ENCODE measurements at places on chromosomes 12 and 14.

- DNase-seq, result no peak
Measured at GRCh38 chr14:68924186-68925158, 54.6 kb downstream of the ACTN1 start.

GRCh38 chr14:65790172-65790815, 377.8 kb downstream of the FUT8 start:
- no peak for DNase-seq

DNA sequence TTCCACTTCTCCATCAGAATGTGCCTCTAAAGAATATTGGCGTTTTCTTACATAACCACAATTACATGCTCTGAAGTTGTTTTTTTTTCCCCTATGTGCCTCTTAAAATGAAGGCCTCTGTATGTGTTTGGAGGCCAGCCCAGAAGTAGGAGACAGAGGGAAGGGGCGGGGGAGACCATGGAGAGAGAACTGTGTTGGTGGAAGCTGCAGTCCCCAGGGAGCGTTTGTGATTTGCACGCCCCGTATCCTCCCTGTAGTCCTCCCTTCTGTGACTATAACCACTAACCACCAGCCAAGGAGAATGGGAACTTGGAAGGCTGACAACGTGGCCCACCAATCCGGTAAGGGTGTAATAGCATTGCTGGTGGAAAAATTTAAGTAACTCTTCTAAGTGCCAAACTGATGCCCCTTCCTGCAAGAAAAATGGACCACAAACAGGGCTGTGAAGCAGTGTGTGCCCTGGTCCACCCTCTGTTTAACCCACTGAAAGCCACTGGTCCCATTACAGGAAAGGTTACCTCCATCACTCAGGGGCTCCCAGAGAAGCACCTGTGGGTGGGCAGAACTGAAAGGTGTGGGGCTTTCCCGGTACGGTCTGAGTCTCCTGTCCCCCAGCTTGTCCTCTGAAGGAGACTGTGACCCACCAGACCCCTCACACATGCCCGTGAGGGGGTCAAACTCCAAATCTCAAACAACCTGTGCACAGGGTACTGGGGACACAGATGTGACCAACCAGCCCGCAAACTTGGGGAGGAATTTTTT, 36.8 kb downstream of the CCDC88C start:
- DNase-seq, result no peak

DNA sequence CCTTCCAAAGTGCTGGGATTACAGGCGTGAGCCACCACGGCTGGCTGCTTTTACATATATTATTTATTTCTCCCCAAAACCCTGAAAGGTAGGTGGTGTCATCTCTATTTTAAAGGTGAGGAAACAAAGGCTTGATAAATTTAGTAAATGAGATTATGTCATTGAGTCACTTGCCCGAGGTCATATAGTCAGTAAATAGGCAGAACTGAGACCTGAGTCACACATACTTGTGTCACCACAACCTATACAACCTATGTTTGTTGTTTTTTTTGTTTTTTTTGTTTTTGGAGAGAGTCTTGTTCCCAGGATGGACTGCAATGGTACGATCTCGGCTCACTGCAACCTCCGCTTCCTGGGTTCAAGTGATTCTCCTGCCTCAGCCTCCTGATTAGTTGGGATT, 12.8 kb downstream of the TSFM start:
- no peak for DNase-seq

DNA sequence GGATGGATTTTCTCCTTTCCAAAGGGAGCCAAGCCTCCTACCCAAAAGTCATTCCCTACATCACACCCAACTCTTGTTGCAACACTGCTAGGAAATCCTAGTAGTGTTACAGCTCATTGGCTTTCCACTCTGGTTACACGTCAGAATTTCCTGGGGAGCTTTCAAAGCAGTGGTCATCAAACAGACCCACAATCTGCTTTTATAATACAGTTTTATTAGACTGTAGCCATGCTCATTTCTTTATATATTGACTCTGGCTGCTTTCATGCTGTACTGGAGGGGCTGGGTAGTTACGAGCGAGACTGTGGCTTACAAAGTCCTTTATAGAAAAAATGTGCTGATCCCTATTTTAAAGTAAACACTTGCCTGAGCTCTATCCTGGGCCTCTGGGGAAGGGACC, 34.3 kb downstream of the ZFYVE26 start:
- DNase-seq, result no peak

DNA sequence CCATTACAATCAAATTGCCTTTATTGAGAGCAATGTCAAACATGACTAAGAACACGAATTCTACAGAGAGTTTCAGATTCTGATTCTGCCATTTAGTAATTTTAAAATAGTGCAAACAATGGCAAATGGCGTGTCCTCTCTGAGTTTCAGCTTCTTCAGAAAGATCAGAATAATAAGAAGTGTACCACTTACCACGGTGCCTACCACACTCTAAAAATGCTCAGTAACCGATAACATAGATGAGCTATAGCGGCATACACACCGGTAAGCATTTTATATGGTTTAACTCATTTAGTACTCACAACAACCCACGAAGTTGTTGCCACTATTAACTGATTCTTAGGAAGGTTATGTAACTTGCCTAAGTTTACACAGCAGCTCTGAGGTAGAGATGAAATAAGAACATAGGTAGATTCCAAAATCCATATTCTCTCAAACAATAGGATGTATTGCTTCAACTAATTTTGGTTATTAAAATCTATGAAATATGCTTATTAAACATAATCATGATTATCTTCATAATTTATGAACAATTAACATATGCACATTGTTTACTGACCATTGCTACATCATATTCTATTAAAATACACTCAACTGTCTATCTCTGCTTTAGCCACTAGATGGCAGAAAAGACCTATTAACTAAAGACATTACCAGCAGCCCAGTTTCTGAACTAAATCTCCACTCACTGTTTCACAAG, 38.3 kb downstream of the SLC6A15 start:
- no peak for DNase-seq

DNA sequence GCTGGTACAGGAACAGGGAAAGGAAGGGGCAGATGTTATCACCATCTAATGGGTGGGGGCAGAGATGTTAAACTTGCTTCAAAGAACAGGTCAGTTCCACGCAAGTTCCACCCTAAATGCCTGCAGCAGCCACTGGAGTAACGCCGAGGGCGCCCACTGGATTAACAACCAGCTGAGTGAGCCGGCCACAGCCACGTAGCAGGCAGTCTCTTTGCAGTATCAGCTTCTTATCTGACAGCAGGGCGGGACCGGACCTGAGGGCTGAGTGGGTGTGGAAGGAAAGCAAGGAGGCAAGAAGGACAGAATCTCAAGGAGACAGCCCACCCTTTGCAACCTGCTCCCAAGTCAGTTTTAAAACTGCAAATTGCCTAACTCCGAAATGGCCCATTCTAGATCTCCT, 38.4 kb upstream of the FOXN3 start:
- no peak for DNase-seq

All from RWPE2 (cell line).